CD4-positive, alpha-beta T cell treated with Interleukin-4 for 1 hour (primary cell): ENCODE measurements at places on chromosomes 6 and 20.

- DNase-seq = no peak
These were observed 20.5 kb downstream of the TTLL2 start for GRCh38 chr6:167345348-167345747.

DNA sequence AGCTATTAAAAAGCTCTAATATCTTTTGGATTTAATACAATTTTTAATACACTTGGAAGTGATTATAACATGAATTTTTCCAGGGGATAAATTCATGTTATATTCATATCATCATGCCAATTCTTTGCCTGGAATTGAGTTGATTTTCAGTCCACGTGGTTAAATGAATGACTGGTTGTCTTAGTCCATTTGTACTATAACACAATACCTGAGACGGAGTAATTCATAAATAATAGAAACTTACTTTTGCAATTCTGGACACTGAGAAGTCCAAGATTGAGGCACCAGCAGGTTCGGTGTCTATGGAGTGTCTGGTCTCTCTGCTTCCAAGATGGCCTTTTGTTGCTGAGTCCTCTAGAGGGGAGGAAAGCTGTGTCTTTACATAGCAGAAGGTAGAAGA, 66.2 kb upstream of the TRDN start:
- no peak for DNase-seq

GRCh38 chr20:38221119-38221589, 39.4 kb downstream of the KIAA1755 start:
- DNase-seq = peak; percentile 65

DNA sequence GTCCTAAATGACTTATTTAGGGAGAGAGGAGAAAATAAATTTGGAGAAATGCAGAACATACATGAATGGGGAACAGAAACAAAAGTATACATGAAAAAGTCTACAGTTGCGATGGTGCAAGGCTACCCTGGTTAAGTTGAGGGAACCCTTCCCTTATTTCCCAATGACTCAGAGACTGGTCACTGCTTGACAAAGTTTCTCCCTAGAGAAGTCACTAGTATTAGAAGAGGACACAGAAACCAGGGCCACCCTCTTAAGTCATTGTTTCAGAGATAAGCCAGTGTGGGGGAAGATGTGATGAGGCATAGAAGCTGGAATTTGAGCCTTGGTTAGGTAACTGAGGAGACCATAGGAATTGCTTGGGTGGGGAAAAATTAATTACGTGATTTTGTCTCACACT, 24.4 kb upstream of the EDN1 start:
- peak; percentile 8 for DNase-seq

GRCh38 chr20:47764154-47764733, 21.0 kb downstream of the SULF2 start:
- DNase-seq = no peak

DNA sequence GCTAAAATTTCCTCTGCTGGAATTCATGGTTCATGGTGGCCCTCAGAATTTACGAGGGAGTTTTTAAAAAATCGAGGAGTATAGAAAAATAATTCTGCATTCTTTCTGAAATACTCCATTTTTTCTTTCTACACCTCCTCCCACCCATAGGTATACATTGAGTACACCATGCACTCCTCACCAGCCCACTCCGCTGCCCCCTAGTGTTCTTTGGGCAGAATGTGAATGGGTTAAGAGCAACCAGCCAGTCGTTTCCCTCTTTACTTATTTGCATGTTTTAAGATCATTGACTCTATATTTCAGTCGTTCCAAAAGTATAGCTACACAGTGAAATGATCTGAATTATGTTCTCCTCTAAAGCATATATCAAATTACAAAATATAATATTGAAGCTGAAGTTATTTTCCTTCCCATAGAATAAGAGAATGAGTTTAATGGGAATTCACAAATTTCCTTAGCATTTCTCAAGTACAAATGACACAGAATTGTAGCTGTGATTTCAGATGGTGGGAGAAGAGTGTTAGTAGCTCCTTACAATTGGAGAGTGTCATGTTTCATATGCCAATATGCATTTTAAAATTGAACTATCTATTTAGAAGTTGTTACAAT, 977.7 kb upstream of the SLC35B3 start:
- no peak for DNase-seq

DNA sequence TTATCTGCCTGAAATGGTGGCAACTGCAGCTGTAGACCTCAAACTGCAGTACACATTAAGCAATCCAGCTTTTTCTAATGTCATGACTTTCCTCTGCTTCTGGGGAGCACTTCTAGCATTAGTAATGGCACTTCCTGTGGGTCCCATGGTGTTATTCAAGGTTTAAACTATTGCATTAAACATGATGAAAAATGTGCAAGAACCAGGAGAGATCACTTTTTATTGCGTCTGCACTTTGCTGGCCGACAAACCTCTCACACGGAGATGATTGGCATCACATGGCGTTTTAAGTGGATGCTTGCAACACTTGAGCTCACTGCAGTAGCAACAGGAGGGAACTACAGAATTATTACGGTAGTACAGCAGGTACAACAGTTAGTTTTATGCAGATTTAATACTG, 148.4 kb downstream of the HIVEP2 start:
- no peak for DNase-seq

DNA sequence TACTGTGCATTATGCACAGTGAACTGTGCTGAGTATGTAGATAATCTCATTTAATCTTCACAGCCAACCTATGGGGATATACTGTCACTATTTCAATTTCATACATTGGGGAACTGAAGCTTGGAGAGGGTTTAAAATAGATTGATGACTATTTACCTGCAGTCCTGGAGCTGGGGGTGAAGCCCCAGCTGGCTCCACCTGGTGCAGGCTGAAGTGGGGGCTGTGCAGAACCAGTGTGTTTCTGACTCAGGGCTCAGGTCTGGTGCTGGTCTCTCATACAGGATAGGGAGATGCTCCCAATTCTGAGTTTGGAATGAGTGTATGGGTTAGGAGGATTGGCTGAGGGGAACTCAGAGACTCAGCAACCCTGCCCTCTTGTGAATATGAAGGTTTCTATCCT, 176.1 kb upstream of the CEP162 start:
- DNase-seq = no peak

- DNase-seq = no peak
These were observed 141.1 kb downstream of the CEBPB start for GRCh38 chr20:50331469-50332363.

- no peak for DNase-seq
These were observed 84.7 kb upstream of the SUPT3H start for GRCh38 chr6:45462190-45463134.

DNA sequence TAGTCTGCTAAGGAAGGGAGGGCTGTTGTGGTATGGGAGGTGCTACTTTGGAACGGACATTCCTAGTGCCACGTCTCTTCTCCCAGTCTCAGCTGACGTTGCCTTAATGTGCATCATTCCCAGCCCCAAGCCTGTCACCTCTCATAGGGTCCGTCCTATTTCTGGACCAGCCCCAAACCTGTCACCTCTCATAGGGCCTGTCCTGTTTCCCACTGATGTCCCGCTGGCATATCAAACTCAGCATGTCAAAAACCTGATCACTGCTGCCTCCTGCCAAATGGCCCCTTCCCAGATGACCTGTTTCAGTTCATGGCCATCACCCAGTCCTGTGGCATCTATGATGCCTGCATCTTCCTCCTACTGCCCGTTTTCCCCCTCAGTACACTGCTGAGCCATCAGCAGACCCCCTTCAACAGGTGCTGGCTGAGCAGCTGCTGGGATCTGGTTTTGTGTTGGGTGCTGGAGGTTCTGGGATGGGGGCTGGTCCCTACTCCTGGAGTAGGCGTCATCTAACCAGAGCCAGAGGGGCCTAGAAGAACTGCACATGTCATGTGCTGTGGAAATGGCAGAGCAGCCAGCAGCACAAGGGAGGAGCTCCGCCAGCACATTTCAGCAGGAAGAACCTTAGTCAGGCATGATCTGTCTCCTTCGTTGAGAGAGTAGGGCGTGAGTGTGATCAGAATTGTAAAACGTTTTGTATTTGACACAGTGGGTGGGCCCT, 3.3 kb downstream of the ENTPD6 start:
- no peak for DNase-seq

DNA sequence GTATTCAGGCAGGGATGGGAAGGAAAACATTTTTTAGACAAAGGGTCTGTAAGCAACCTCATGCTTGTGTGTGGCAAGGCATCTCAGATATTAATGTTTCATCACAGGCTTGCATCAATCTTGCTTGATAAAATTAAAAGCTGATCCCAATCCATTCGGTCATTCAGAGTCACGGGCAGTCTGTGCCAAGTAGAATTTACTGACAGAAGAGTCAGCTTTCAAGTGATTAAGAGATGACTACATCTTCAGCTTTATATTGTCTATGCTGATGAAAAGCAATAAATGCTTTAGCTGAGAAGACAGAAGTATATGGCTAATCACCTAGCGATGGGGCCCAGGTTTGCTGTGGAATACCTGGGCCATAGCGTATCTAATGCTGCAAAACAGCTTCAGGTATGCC, 3.5 kb downstream of the PLEKHG1 start:
- DNase-seq = no peak

DNA sequence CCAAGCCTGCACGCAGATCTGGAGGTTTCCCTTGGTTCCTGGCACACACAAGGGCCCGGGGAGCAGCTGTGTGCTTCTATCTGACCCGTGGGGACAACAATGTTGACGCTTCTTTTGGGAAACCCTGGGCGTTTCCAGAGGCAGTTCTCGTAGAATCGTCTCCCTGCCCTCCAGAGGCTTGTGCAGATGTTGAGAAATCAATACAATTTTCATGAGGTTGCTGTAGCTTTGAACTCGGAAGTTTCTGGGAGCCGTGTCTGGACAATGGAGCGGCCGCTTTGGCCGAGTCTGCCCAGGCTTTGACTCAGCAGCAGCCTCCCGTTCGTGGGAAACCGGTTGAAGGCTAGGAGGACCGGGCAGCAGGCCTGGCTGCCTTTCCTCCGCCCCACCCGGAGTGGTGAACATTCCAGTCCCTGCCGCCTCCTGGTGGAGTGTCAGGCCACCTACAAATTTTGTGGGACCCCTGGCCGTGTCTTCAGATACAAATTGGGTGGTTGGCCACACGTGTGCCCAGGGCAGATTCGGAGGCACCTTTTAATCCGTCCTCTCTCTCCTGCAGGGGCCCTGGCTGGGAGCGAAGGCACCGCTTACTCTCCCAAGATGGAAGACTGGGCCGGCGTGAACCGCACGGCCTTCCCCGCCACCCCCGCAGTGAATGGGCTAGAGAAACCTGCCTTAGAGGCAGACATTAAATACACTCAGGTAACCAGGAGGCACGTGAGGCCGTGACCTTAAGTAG, 2.7 kb downstream of the PAX1 start:
- no peak for DNase-seq

DNA sequence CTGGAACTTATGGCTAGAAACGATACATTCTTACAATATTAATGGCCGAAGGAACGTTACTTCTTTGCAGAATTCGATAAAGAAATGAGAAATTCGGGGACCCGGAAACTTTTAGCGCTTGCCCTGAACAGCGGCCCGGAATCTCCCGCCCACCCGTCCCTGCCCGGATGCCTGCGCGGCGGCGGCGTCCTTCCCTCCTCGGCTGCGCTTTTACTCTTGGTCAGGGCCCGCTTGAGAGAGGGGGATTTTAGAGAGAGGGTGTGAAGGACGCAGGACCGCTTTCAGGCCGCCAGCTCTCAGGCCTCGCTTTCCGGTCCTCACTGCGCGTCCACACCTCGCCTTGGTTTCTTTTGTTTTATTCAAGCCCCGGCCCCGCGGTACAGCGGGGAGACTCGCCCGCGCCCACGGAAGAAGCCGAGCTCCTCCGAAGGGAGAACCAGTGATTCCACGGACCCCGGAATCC, 243.7 kb downstream of the ARID1B start:
- peak; percentile 72 for DNase-seq

GRCh38 chr20:30499123-30499522, 758.3 kb upstream of the DEFB115 start:
- no peak for DNase-seq

DNA sequence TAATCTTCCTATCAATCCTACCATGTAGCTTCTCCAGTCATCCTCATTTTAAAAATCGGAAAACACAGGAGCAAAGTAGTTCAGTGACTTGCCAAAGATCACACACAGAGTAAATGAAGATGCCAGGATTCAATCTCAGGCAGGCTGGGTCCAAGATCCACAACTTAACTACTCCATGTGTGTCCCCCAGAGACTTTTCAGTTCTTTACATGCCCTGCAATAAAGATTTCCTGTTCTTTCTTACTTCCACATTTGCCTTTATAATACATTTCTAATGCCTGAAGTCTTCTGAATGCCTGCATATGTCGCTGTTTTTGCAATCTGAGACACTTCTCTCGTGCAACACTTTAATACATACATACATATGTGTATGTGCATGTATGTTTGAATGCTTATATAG, 121.7 kb upstream of the MARCKS start:
- no peak for DNase-seq

DNA sequence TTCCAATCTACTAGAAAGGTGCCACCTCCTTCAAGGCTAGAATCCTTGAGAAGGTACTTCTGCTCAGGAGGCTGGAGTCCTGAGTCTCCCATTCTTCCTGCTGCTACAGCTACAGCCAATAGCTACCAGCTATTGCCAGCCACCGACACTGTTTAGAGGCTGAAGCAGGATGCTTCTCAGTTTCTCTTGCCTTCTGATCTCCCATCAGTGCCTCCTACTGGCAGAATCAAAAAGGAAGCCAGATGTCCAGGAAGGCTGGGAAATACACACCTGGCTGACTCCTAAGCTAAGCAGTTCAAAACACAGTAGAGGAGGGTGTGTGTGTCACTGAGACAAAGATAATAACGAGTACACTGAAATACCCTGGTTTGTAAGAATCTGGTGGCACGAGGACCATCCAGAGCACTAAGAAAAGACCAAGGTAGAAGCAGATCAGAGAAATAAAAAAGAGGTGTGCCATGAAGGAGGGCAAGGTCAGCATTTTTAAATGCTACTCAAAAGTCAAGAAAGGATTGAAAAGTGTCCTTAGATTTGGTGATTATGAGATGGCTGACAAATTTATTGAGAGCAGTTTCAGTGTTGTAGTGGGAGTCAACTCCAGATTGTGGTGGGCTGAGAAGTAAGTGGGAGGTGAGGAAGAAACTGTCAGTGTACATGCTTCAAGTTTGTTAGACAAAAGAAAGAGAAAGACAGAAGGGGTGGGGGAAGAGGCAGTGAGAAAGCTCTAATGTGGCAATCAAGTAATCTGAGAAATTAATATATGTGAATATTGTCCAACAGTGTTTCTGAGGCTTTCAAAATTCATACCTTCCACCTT, 2.3 kb upstream of the HLA-DMA start:
- DNase-seq = peak; percentile 66

GRCh38 chr20:22544462-22544861, 39.9 kb downstream of the FOXA2 start:
- DNase-seq = no peak

GRCh38 chr6:17276766-17277165, 4.4 kb upstream of the RBM24 start:
- DNase-seq = no peak

- DNase-seq = no peak
These were observed 17.5 kb downstream of the NAPB start for GRCh38 chr20:23403751-23404150.

GRCh38 chr6:57085471-57085870, 4.5 kb upstream of the ZNF451 start:
- no peak for DNase-seq

- no peak for DNase-seq
These were observed 22.5 kb downstream of the PLAGL2 start for GRCh38 chr20:32184961-32185603.

GRCh38 chr20:57809661-57810172, 99.9 kb upstream of the PMEPA1 start:
- DNase-seq = no peak
